ENCODE measurements at places on chromosomes 4 and X.

GRCh38 chrX:104013158-104013557 lies 350 bp downstream of the H2BW1 start:
- no peak for DNase-seq

GRCh38 chr4:51853027-51853682 lies 10.2 kb downstream of the DCUN1D4 start:
- no peak for DNase-seq

DNA sequence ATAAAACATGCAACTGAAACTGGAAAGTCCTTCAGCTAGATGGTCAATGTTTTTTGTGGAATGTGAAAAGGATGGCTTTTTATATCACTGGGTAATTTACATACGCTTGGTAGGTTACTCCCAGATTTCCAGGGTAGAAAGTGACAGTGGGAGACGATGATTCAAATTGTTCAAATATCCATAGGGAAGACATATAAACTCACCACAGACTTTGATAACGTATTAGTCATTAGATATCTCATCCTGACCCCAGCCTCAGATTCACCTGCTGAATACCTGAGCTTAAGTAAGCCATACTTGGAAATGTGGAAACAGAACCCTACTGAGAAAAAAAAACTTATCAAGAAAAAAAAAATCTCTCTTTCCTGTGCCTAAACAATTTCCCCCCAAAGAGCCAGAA lies 169.4 kb downstream of the ZNF674 start:
- no peak for DNase-seq

GRCh38 chr4:100060765-100061416 lies 110.8 kb upstream of the H2AZ1 start:
- DNase-seq: no peak

GRCh38 chr4:173478201-173478912 lies 51.7 kb downstream of the HAND2 start:
- no peak for DNase-seq

DNA sequence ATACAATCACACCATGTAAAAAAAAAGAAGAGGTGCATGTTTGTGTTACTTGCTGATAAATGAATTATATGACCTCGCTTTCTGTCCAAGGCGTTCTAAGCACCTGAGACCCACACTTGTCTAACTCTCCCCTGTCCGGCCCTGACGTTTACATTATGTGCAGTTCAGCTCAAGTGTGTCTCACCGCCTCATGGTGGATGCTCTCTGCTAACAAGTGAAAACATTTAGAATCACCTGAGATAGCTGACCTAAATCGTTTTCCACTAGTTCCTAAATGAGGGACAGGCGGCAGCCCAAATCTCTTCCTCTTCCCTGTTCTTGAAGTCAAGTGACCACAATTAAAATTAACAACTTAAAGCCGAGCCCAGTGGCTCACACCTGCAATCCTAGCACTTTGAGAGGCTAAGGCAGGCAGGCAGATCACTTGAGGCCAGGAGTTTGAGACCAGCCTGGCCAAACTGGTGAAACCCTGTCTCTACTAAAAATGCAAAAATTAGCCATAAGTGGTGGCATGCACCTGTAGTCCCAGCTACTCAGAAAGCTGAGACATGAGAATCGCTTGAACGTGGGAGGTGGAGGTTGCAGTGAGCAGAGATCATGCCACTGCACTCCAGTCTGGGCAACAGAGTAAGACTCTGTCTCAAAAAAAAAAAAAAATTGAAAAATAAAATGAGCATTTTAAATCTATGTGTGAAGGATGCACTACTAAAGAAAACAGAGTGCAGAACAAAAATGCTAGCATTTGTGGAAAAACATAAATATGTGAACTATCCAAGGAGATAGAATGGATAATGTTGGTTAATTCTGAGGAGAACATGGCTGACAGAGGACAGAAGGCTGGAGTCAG lies 3.9 kb upstream of the TIFA start:
- no peak for DNase-seq

GRCh38 chr4:165604181-165604580 lies 225.4 kb downstream of the CPE start:
- no peak for DNase-seq

DNA sequence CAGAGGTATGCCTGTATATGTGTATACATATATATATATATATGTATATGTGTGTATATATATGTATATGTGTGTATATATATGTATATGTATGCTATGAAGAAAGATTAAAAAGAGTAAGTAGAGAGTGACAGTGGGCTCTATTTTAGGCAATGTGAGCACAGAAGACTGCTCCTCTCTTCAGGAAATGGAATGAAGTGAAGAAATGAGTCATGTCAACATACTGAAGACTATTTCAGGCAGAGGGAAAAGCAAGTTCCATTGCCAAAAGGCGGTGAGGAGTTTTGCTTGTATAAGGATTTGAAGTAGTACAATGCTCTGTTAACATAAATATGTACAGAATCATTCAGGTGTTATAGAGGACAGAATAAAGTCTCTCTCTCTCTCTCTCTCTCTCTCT lies 773.2 kb upstream of the FTHL17 start:
- DNase-seq: peak; percentile 4

- DNase-seq: peak; percentile 13
These were observed 14.3 kb upstream of the AWAT1 start for GRCh38 chrX:70219938-70220764.

DNA sequence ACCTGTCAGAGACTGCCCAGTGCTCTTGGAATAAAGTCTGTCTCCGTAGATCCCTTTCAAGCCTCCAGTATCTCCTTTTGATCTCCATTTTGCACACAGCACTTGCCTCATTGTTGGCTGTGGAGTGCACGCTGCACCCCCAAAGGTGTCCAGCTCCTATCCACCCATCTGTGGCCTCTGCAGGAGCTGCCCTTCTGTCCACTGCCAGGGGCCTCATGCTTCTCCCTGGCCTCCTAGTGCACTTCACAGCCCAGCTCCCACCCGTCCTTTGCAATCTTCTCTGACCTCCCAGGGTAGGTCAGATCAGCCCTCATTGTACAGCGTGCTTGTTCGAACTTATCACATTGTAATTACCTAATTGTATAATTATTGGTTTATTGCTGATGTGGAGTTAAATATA lies 18.9 kb downstream of the KIT start:
- DNase-seq: no peak

- DNase-seq: peak; percentile 16
These were observed 60.8 kb upstream of the FHL1 start for GRCh38 chrX:136086521-136086920.

GRCh38 chr4:8514391-8514790 lies 65.8 kb upstream of the GPR78 start:
- no peak for DNase-seq

GRCh38 chr4:54913751-54914526 lies 211.5 kb downstream of the KDR start:
- peak; percentile 8 for DNase-seq

DNA sequence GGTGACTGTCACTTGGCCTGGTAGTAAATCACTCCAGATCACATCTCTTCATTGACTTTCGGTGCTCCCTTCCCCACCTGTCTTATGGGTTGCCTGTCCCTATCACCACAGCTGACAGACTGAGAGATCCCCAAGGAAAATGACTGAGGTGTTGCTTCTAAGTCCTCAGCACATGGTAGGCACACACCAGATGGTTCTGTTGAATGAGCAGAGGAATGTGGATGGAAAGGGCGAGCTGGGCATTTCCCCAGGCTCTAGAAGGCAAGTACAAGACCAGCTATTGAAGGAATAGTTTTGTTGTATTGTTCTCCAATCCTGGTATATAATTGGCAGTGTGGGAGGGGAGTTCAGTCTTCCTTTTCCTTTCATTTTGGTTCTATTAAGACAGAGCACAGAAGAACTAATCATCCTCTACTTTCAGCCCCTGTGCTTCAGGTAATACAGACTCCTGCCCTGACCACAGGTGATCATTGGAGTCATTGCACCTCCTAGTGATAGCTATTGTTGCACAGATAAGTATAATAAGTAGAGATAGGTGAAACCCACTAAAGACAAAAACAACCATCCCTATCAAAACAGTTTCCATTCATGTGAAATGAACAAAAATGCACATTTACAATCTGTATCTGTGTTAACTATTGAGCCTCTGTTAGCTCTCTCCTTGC lies 158.6 kb downstream of the TRAM1L1 start:
- no peak for DNase-seq

GRCh38 chr4:83361416-83362103 lies 26.9 kb upstream of the HPSE start:
- DNase-seq: no peak

DNA sequence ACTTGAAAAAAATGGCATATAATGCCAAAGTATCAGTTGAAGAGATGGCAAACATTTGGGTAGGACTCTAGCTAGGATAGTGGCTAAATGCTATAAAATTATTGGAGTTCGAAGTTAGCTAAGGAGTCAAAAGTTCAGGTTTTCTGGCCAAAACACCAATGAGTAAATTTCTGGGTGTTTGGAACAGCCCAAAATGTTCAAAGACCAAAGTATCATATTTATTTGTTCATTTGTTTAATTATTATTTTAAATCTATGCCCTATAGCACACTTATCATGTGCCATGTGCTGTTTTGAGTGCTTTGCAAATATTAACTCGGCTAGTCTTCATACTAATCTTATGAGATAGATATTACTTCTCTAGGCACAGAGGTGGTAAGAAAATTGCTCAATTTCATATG lies 285.5 kb downstream of the TEX13C start:
- no peak for DNase-seq

- DNase-seq: peak; percentile 10
These were observed at the start of gene FDCSP for GRCh38 chr4:70225824-70226223. Gene FDCSP (plus strand): TSS chr4:70226124. CDS start chr4:70231195, 5,071 bp downstream.

DNA sequence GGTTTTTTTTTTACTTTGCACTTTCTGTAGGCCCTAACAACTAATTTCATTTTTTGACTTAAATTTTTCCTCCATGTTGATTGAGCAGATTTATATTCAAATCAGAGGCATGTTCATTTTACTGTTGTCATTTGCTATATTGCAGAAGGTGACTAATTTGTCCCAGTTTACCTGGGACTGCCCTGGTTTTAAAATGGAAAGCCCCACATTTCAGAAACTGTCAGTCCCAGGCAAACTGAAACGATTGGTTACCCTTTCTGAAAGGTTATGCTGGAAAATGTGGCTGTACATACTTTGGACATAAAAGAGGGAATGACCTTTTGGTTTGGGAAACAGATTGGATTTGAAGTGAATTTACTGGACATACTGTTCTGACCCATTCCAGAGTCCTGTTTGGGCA lies 160.0 kb downstream of the SPCS3 start:
- DNase-seq: no peak

DNA sequence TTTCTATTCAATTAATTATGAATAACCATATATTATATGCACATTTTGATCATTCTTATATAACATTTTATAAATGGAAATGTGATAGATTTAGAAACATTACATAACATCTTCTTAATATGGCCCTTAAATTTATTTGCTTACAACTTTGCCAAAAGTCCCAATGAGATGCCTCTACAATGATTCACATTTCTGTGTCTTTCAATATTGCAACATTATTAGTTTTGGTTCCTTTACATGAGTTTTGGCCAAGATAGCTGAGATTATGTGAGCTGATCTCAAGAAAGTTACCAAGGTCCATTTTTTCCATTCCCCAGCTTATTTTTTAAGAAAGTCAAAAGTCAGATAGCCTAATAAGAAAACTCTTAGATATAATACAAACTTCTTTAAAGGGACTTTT lies 361.2 kb downstream of the PCDH7 start:
- DNase-seq: peak; percentile 45

DNA sequence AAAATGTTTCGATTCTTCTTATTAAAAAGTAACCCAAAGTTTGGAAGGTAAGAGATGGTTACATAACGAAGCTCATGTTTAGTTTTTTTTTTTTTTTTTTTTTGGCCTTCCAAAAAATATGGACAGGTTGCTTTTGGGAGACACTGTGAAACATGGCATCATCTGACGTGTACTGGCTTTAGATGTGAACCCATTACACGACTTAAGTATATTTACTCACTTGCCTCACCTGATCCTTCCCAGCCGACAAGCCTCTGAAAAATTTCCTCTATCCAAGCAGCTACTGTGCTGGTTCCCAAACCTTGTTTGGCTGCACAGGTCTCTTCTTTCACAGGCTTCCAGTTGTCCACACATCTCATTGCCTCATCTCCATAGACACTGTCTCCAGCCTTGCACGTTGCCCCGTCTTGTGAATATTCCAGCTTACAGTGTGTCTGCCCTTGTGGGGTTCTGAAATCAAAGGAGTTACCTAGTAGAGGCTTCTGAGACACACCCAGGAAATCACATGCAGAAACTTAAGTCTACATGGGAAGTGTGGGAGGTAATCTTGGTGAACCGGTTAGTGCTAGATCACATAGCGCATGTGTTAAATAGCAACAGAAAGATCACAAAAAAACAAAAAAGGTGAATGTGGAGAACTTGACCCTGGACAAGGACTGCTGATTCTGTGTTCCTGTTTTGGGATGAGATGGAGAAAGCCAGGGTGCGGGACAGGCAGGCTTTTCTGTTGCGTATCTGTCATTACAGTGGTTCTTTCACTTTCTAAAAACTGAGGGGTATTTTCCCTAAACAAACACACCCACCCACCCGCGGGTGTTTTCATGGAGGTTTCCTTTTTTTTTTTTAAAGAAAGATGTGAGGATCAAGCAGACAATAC lies 328.6 kb downstream of the ARHGAP10 start:
- DNase-seq: no peak

- peak; percentile 46 for DNase-seq
These were observed 142.9 kb downstream of the TMEM164 start for GRCh38 chrX:110145854-110146253.

DNA sequence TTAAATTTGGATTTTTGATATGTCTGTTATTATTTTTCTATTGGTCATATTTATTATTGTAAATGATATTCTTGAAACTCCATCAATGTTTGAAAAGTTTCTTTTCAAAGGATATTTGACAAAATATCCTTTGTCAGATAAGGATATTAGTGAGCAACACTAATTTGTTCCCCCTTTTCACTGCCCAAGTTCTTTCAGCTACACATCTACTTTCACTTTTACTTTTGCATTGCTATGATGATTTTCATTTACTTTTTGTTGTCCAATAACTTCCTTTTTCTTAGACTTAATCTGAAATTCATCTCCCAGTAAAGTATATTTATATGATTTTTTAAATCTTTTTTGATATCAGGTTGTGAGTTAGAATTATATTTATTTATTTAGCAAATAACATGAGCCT lies 542.3 kb upstream of the ADGRL3 start:
- DNase-seq: peak; percentile 3

- DNase-seq: no peak
These were observed 132.0 kb upstream of the ATP6AP2 start for GRCh38 chrX:40448793-40449192.

DNA sequence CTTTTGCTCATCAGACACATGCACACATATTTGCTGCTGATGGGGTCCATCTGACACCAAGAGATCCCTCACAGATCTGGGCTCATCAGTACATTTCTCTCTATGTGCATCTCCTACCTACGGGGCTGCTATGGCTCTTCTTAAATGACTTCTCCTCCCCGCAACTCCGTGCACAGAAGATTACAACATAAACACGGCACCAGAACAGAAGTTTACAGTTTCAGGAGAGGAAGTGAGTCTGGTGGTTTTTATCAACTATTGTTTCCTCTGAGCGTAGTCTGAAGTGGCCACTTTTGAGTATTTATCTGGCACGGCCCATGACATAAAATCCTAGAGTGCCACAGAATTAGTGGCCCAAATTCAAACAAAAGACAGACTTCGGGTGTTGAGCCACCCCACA lies 263.8 kb downstream of the PRDM5 start:
- no peak for DNase-seq
